Cortex of kidney (tissue), 1 donor: ENCODE measurements at places on chromosomes 6 and 20.

DNA sequence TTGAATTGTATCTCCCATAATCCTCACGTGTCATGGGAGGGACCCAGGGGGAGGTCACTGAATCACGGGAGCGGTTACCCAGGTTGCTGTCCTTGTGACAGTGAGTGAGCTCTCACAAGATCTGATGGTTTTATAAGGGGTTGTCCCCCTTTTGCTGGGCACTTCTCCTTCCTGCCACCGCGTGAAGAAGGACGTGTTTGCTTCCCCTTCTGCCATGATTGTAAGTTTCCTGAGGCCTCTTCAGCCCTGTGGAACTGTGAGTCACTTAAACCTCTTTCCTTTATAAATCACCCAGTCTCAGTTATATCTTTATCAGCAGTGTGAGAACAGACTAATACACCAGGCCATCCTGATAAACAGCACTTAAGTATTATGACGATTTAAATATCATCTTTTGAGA is 9.0 kb upstream of the MRGBP start:
- no peak for DNase-seq

GRCh38 chr6:164169355-164169754 is 754.8 kb downstream of the QKI start:
- no peak for DNase-seq

DNA sequence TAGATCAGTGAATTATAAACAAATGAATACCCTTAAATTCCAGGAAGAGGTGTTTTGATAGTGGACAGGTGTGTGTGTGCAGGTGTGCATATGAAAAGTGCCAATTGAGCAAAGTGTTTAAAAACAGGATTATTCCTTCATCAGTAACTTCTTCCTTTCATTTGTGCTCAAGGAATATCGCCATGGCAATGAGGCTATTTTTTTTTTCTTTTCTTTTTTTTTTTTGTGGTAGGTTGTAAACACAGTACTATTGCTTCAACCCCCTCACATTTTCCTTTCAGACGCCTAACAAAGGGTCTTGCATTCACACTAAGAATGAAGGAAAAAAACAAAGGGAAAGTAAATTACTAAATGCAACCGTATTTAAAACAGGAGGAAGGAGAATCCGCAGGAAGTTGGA is 2.0 kb upstream of the HSPA1B start:
- DNase-seq, result no peak

DNA sequence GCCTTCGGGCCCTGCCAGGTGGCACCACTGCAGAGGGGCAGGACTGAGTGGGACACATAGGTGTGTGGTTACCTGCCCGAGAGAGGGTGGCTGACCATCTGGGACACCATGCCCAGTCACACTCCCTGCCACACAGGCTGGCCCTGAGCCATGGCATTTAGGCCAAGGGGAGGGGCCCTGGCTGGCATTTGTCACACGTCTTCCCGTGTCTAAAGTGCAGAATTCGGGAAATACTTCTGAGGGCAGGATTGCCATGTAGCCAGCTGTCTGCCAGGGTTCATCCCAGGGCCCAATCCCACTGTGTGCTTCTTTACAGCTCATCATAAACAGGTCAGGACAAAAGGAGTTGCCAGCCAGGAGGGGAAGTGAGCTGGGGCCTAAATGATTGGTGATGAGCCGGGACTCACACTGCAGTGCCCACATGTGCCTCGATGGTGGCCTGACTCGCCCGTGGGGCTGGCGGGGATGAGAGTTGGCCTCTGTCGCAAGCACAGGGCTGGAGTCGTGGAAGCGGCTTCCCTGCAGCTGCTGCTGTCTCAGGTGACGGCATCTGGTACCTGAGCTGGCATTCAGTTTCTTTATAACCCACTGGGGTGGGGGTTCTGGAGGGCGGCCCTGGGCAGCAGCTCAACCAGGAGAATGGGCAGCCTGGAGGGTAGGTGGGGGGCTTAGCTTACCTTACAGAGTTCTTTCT is 5.9 kb upstream of the UNC93A start:
- no peak for DNase-seq

- DNase-seq, result no peak
Observed at GRCh38 chr6:143536461-143536865, 24.9 kb upstream of the FUCA2 start.

- no peak for DNase-seq
Observed at GRCh38 chr6:14596410-14596809, 478.8 kb downstream of the CD83 start.

GRCh38 chr6:118101831-118102345 is 194.8 kb downstream of the SLC35F1 start:
- no peak for DNase-seq

DNA sequence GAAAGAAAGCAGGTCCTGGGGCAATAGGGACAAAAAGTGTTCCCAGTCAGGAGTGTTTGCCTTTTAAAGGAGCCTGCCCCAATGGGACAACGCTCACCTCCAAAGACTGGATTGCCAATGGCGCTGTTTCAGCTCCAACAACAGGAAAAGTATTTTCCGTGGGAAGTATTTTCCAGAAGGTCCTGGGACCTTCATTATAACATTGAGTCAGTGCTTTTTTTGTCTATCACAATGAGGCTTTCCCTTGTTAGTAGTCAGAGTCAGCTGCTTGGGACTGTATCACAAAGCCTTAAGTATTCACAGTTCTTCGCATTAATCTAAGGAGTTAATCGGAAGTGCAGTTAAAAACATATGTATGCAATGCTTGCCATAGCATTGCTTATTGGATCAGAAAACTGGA is 17.3 kb downstream of the TRAF3IP2 start:
- no peak for DNase-seq

GRCh38 chr6:89986650-89987074 is 92.4 kb downstream of the GJA10 start:
- no peak for DNase-seq

- no peak for DNase-seq
Observed at GRCh38 chr6:93792746-93793145, 373.4 kb upstream of the EPHA7 start.

DNA sequence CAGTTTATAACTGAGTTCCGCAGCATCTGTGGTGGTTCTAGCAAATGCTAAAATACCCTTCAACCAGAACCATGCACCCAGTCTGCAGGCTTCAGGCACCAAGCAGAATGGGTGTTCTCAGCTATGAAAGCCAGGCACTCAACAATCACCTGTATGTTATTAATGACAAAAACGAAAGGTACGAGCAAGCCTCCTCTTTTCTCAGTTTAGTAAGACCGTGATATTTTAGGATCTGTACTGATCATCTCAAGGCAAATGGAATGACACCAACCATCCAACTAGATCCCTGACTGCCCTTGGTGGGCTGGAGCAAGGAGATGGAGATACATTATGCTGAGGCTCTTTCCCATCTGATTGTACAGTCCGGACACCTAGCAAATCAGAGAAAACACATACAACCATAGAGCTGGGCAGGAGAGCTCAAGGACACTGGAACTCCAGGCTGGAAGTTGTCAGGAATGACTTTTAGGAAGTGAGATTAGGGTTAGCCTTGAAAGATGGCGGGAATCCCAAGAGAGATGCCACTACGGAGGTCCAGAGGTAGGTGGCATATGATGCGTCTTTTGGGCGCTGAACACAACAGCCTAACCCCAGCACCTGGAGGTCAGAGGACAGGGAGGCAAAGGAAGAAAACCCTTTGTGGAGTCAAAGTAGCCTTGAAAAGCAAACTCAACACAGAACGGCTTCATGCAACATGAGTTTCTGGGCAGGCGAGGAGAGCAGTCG is 33.4 kb downstream of the SLC23A2 start:
- no peak for DNase-seq

DNA sequence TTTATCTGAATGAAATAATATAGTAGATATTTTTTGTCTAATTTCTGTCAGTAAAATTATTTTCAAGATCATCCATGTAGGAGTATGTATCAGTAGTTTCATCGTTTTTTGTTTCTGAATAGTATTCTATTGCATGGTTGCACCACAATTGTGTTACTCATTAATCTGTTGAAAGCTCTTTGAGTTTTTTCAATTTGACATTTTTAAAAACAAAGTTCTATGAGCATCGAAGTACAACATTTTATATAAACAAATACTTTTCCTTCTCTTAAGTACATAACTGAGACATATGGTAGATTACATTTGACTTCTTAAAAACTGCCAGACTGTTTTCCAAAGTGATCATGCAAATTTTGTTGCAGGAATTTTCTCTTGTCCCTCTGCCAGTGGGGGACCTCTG is 1113.1 kb upstream of the CITED2 start:
- DNase-seq, result no peak

DNA sequence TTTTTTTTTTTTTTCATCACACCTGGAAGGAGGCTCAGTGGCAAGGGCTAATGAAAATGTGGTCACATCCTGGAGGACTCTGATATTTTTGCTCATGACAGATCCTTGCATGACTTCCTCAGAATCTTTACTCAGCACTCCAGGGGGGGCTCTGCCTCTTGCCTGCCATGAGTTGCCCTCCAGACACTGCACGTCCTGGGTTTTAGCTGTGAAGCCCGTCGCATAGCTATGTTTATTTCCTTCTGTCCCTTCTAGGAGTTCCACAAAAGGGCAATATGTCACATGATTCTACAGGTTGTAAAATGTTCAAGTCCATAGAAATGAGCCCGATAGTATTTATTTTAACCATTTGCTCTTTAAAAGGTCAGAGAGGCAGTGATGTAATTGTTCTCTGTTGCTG is 18.2 kb downstream of the MAS1 start:
- no peak for DNase-seq

DNA sequence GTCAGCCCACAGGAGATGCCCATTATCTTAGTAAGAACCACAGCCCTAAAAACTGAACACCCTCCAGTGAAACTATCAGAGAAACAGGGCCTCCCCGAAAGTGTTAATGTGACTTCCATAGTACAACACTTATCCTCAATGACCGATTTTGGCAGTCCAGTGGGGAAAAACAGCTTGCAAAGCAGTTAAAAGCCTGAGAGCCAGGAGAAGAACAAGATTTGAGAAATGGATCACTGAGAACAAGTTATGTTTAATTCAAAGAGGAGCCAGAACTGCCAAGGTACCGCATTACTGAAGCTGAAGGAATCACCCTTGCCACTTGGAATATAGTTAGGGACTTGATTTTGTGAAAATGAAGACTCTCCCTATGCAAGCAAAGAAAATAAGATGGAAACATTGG is 236.9 kb downstream of the QKI start:
- no peak for DNase-seq

DNA sequence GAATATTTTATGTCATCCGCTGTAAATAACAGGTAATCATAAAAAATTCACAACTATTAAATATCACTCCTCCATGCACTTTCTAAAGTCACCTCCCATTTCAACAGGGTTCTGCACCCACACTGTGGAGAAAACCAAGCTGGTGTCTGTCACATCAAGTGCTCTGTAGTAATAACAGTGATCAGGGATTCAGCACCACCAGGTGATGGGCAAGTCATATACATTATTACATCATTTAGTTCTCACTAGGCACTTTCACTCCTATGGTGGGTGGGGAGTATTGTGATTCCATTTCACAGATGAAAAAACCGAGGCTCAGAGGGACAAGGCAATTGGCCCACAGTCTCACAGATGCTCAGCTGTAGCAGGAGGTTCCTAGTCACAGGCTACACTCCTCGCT is 8.7 kb downstream of the BFSP1 start:
- DNase-seq, result no peak

DNA sequence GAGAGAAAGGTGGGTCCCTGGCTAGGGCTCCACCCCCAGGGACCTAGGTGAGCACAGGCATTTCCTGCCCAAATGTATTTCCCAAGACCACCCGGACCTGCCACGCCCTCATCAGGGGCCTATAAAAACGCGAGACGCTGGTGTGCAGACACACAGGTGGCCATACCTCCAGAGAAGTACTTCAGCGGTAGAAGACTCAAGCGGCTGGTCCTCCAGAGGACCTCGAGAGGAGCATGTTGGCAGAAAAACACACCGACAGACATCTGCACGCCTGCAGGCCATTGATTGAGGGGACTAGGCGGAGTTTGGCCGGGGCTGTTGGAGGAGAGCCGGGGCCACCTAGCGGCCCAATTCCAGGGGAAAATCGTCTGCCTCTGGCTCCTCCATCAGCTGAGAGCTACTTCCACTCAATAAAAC is 695.8 kb upstream of the MMS22L start:
- DNase-seq, result no peak

DNA sequence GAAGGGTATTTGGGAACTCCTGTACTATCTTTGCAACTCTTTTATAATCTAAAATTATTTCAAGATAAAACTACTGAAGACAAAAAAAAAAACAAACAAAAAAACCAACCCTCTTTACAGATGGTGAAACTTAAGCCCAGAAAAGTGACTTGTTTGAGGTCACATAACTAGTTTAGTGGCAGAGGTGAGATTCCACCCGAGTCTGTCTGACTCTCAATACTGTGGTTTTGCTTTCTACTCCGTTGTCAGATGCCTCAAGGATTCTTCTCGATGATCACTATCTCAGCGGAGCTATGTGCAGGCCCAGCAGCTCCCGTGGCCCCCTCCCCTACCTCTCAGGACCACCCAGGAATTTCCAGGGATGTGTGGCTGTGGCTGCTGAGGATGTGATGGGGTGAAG is 36.1 kb upstream of the KCNB1 start:
- no peak for DNase-seq

- no peak for DNase-seq
Observed at GRCh38 chr20:1225783-1226654, at the start of gene RAD21L1. RAD21L1 (plus strand) TSS chr20:1226044; CDS start chr20:1228454, 2,410 bp downstream.

DNA sequence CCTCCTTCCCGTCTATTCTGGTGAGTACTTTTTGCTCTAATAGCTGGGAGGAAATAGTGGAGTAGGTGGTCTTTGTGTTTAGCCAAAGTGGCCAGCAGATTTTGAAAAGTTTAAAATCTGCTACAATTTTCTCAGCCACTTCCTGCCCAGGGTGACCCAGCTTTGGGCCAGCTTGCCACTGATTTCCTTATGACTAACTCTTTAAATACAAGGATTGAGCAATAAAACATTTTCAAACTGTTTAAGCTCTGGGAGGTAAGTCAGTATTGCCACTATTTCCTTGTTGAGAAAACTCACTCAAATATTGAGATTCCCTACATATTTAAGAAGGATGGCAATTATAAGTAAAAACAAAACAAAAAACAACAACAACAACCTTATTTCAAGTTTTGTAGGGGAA is 54.5 kb downstream of the TRMT11 start:
- DNase-seq, result no peak

DNA sequence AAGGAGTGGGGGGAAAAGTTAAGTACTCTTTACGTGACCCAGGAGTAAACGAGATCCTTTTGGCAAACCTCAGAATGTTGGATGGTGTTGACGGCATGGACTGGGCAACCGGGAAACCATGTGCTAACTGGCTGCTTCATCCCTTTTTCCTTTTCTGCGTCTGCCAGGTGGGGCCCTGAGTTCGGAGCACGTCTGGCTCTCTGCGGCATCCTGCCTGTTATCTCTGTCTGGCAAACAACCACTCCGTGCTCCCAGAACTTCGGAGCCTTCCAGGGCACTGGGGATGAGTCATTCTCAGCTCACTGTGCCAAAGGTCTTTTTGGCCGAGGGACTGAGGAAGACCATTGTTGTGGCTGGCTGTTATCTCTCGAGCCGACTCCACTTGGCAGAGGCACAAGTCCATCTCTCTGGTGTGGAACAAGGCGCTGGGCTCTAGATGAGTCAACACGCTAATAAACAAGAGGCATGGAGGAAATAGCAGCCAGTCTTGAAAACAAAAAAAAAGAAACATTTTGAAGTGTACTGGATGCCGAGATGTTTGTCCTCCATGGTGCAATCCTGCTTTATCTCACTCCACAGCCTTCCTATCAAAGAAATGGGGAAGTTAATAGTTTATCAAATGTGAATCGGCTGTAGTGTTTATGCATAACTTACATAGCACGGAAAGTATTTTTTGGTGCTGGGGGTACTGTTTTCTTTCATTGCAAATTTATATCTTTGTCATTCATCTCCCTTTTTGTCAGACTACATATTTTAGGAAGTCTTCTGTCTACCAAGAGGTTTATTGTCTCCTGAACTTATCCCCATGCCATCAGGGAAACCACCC is 64.6 kb upstream of the TXNDC5 start:
- DNase-seq, result no peak

GRCh38 chr6:35392111-35392702 is 49.8 kb downstream of the PPARD start:
- no peak for DNase-seq
